ENCODE measurements at places on chromosomes 11 and 22.

DNA sequence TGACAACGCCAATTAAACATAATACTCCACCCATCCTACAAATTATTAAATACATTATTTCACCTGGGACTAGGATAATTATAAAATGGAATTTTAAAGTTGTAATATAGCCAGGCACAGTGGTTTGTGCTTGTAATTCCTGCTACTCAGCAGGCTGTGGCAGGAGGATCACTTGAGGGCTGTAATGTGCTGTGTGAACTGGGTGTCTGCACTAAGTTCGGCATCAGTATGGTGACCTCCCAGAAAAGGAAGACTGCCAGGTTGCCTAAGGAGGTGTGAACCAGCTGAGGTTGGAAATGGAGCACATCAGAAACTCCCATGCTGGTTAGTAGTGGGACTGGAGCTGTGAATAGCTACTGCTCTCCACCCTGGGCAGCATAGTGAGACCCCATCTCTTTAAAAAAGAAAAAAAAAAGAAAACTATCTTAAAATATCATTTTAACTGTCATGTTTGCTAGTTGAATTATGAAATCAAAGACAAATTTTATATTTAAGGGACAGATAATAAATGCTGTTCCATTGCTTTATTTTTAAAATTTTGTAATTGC, 28.0 kb downstream of the PPP6R2 start:
- DNase-seq, result no peak

DNA sequence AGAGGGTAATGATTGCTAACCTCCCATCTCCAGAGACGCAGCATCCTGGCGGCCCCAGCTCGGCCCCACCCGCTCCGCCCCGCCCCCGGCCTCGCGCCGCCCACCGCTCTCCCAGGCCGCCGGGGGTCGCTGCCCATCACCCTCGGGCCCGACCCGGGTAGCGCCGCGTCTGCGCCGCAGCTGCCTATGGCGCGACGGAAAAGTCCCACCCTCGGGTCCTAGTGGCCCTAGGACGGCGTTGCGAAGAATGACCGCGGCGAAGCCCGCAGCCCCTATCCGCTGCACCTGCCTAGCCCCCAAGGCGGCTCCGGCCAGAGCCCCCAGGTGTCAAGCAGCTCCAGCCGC, 457 bp downstream of the CPSF7 start:
- DNase-seq, result peak; percentile 56

DNA sequence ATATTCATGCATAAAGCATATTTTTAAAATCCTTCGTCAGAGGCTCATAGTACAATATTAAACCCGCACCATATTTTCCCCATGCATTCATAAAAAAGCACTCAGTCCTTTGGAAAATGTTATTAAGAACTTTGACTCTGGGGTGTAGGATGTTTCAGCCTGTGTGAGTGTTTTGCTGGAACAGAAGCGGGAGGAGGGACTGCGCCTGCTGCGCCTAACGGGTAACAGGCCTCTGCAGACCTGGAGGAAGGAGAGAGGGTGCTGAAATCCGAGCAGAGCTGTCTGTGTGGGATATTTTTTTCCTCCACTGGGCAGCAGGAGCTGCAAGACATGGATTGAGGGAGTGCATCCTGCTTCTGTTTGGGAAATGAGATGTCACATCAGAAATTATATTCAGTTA, 483.0 kb downstream of the BRD1 start:
- no peak for DNase-seq

- no peak for DNase-seq
These were observed 897.2 kb downstream of the TBC1D22A start for GRCh38 chr22:47659467-47660223.

DNA sequence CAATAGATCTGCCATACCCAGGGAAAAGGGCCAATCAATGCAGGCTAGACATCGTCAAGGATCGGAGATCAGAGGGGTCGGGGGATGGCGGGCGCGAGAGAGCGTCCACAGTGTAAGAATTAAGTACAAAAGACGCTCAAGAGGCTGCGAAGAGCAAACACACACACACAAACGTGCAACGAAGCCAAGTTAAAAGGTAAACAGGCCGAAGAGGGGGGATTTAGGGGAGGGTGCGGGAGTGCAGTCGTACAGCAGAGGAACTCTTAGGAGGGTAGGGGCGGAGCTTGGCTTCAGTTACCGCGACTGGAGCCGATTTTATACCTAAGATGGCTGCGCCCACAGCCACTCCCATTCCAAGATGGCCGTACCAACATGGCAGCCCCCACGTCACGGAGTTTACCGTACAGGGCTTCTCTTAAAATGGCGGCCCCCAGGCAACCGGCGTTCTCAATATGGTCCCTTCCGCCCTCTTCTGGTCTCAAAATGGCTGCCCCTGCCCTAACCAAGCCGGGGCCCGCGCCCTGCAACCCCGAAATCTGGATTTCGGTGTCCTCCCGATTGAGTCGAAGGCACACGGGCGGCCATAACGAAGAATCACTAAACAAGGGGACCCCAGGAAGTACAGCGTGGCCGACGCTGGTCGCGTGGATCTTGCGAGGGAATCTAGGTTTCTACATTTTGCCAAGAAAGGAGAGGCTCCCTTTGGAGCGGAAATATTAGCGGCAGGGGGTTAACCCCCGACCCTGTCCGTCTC, 1.9 kb downstream of the GNG3 start:
- DNase-seq, result peak; percentile 93

DNA sequence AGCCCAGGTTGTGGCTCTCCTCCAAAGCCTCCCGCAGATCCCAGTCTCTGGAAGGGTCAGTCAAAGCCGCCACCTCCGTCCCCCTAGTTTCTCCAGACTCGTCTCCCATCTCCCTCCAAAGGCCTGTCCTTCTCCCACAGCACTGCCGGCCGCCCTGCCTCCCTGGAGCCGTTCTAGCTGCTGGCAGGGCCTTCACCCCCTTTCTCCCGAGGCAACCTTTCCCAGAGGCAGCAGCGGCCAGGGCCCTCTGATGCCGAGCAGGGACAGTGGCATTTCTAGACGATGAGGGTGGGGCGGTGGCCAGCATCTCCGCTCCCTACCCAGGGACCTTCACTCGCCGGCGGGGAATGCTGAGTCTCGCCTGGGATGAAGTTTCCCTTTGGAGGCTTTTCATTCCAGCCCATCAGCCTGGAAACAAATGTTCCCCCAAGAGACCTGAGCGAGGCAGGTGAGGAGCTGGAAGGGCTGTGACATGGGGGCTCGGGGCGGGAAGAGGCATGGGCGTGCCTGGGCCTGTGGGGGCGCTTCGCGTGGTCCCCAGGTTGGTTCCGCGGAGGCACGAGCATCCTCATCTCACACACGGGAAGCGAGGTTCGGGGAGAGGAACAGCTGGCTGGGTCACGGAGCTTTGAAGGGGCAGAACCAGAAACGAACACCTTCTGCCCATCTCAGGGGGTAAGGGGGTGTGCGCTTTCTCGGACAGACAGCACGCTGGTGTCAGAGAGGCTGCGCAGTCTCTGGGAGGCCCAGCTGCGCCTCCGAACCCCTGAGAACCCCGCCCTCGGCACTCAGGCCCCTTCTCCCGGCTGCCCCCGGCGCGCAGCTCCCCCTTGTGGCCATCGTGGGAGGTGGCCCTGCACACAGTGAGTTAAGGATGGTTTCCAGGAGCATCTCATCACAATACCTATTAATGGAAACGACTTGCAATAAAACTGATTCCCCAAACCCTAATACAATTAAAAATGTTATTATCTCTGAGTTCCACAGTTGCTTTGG, 18.1 kb upstream of the KLHL35 start:
- DNase-seq, result no peak

DNA sequence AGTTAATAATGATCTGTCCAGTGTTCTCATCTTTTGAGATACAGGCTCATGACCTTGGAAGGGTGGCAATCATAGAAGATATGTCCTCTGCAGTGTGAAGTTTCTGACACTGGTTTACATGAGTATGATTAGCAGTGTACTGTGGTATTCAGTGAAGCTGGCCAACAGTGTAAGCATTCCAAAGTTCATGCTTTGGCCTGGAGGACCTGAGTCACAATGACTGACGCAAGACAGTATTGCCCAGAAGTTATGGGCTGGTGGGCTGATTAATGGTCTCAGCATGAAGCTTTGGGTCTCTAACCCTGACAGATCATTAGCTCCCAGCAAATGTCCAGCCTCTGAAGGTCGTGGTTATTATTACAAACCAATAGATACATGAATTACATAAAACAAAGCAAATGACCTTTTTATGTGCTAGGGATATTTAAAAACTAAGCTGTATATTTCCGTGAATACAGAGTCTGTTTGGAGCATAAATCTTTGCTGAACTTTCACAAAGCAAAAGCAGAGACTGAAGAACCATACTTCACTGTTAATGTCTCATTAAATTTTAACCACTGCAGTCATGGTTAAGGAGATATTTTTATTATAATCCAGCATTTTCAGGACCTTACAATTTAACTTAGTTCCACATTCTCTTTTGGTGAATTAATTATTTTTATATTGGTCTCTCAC, 28.3 kb upstream of the USP47 start:
- DNase-seq, result no peak

DNA sequence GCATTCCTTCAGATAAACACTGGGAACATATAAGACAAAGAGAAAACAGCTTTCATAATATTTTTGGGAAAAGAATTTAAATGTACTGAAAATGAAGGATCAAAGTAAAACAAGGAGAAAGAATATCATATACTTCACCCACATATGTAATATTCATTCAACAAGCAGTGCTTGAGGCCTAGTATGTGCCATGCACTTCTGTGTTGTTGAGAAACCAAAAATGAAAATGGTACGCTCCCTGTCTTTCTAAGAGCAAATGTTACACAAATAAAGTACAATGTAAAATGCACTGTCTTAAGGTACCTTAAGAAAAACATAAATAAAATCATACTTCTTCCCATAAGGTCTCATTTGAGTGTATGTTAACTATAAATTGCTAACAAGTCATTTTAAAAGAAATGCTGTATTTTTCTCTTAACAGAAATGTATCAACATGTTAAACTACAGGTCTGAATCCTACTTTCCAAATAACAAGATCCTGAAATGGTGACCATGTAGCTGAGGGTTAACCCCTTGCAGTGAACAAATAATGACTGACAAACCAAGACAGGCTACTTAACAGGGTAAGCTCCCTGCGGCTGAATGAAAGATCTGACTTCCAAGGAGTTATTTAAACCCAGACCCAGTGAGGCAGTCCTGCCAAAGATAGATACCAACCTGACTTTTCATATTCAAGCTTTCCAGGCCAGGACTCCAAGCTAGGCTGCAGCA, 377.6 kb downstream of the DCDC1 start:
- no peak for DNase-seq

DNA sequence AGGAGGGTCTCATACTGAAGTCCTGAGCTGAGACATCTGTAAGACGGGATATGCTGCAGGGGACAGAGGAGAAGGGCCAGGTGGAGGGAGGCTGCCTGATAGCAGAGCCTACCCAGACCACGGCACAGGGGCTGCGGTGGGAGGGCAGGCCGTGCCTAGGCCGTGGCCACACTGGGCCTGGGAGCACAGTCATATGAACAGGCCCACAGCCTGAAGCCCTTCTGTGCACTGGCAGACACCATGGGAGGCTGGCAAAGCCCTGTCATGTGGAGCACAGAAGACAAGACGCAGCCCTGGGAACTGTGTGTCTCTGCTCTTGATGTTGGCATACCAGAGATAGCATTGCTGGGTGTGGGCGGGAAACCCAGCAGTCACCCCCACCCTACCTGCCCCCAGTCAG, 3.3 kb downstream of the SPATA19 start:
- no peak for DNase-seq

DNA sequence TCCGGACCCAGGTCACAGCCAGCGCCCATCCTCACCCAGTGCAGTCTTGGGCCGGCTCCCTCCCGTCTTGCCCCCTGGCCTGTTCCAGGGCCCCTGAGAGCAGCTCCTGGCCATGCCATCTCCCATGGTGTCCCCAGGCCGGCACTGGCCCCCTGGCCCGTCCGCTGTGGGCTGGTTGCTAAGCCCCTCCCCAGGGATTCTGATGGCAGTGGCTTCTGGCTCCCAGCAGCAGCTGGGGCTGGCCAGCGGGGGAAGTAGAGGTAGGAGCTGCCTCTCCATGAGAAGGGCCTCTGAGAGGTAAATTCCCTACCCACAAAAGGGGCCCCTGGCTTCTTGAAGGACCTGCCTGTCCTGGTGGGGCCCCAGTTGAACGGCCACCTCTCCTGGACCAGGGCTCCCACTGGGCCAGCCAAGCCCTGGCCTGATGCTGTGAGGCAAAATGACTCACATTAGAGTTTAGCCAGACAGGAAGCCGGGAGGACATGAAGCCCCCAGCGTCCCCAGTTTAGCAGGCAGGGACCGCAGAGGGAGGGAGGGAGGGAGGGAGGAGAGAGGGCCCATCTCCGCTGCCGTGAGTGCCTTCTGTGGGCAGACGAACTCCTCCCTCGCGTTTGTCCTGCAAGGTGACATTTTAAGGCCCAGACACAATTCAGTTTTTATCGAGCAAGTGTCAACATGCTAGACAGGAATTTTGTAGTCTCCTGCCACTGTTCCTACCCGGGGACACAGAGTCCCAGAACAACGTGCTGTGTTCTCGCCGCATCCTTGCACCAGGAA, 32.9 kb upstream of the GAL start:
- no peak for DNase-seq

DNA sequence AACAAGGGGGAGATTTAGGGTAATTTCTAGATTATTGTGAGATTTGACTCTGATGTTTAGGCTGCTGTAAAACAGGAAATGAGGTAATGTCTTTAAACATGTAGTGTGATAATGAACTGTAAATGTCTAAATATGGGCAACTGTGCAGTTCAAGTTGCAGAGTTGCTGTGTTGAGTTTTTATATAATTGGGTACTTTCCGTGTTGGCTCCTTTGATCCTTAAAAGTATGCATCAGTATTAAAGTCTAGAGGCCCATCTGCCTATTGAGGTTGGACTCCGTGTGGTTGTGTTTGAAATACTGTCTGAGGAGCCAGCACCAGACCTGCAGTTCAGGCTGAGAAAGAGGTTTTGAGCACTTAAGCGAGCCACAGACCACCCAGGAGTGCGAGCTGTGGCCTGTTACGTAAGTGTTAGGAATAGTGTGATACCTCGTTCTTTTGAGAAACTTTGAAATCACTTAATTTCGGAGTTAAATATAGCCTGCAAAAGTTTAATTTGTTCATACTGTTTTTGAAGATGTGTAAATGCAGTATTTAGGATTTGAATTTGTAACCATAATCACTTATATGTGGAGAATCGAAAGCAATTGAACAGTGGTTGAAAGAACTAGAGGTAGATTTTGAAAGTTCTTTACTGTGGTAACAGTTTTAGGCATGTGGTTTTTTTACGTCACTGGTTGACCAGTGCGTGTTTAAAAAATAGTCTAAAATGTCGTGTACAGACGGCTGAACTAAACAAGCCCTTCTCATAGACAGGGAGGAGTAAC, 9.0 kb downstream of the FAM118A start:
- peak; percentile 25 for DNase-seq

GRCh38 chr11:56842814-56843794, 94.6 kb upstream of the OR9G4 start:
- no peak for DNase-seq

DNA sequence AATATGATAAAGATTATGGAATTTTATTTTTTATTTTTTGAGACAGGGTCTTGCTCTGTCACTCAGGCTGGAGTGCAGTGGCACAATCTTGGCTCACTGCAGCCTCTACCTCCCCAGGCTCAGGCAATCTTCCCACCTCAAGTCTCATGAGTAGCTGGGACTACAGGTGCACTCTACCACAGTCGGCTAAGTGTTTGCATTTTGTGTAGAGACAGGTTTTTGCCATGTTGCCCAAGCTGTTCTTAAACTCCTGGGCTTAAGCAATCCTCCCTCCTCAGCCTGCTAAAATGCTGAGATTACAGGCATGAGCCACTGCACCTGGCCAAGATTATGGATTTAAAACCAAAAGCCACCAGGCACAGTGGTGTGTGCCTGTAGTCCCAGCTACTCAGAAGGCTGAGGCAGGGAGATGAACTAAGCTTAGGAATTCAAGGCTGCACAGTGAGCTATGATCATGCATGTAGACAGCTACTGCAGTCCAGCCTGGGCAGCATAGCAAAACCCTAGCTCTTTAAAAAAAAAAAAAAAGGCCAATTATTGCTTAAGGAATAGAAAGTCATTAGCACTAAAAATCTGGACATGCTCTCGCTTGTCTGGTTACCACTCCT, 20.2 kb upstream of the CCND1 start:
- DNase-seq, result no peak

All from stimulated activated CD8-positive, alpha-beta memory T cell treated with anti-CD3 and anti-CD28 coated beads, Interleukin-2, amount 100 ng/mL, for 1 hour (primary cell).